Activated naive CD8-positive, alpha-beta T cell treated with anti-CD3 and anti-CD28 coated beads for 36 hours (primary cell): ENCODE measurements at places on chromosomes 4 and X.

DNA sequence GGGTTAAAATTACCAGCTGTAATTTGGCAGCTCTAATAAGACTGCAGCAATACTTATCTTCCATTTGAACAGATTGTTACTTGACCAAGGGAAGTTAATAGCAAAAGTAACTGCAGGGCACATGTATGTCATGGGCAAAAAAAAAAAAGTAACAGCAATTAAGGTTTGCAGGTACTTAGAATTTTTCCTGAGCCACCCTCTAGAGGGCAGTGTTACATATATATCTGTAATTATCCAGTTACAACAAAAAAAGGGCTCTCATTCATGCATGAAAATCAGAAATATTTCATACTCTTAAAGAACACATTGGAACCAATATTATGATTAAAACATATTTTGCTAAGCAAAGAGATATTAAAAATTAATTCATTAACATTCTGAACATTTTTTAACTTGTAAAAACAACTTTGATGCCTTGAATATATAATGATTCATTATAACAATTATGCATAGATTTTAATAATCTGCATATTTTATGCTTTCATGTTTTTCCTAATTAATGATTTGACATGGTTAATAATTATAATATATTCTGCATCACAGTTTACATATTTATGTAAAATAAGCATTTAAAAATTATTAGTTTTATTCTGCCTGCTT lies 25.1 kb downstream of the XIAP start:
- no peaks in the 10 kb centered on the region for H3K27me3 ChIP-seq
- H3K4me3 ChIP-seq: no peak overlapping the region
- H3K27ac ChIP-seq: no peak overlapping the region
- no peak for DNase-seq
- H3K36me3 ChIP-seq: peaks cover 15% of the 10 kb centered on the region

DNA sequence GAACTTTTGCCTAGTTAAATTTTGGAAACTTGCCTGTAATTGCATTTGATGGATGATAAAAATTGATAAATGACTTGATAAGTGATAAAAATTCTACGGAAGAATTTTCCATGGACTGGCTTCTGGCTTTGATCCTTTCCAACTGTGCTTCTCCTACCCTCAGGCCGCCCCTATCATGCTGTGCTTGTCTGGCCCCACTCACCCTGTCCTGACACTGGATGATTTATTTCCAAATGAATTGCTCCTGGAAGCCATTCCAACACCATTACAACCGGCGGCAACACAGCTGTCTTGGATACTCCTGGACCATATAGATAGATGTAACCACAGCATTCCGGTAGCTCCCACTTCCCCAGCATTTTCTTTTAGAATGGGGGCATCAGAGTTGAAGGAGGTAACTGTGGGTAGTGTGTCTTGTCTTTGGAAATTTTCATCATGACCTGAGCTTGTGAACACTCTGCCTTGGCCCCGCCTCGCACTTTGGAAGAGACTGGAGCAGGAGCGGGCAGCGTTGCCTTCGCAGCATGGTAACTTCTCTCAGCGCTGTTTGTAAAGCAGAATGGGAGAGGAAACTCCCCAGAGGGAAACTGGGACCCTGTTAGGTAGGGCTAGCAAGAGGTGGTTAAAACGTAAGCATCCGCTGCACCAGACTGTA lies 77.4 kb downstream of the TBL1X start:
- no peak for DNase-seq
- H3K4me3 ChIP-seq: no peak overlapping the region
- H3K27ac ChIP-seq: no peak overlapping the region
- H3K27me3 ChIP-seq: no peaks in the 10 kb centered on the region
- H3K36me3 ChIP-seq: peaks cover 23% of the 10 kb centered on the region

DNA sequence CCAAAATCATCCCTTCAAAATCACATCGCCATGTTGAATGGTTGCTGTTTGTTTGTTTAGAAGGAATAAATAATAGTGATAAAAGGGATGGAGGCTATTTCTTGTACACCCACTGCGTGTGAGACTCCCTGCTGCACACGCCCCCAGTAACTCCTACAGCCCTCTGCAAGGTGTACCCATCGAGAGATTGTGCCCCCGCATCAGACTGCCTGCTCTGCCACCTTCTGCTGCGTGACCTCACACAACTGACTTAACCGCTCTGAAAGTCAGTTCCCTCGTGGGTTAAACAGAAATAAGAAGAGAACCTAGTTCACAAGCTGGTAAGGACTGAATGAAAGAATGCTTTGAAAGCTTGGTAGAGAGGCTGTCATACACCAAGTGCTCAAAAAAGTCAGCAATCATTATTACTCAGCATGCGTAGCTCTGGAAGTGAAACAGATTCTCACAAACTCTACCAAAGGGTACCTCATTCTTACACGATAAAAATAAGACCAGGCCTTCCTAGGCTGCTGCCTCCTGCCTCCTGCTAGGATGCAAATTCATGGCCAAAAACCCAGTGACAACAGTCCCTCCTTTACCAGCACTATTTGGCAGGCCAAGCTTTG lies 147.1 kb downstream of the CPEB2 start:
- H3K27me3 ChIP-seq: peaks cover 13% of the 10 kb centered on the region
- no peak for DNase-seq
- H3K27ac ChIP-seq: no peak overlapping the region
- H3K4me1 ChIP-seq: no peaks in the 10 kb centered on the region
- H3K36me3 ChIP-seq: no peaks in the 10 kb centered on the region
- H3K4me3 ChIP-seq: no peak overlapping the region

- no peak within 1 kb of the TSS for H3K27ac ChIP-seq
- no peak within 1 kb of the TSS for H3K4me3 ChIP-seq
- H3K27me3 ChIP-seq: peaks cover 9% of the 10 kb centered on the region
- H3K36me3 ChIP-seq: no peaks in the 10 kb centered on the region
- no peaks in the 10 kb centered on the region for H3K4me1 ChIP-seq
Measured at GRCh38 chr4:68129793-68130192, at the start of gene TMPRSS11F. TMPRSS11F (minus strand) TSS chr4:68129869; CDS start chr4:68129820, 49 bp downstream.

- DNase-seq: no peak
- H3K27me3 ChIP-seq: no peaks in the 10 kb centered on the region
- H3K4me1 ChIP-seq: peaks cover 2% of the 10 kb centered on the region
- no peak overlapping the region for H3K27ac ChIP-seq
Measured at GRCh38 chrX:56069299-56069931, 162.7 kb upstream of the KLF8 start.
